ENCODE measurements at places on chromosomes 2 and 18.

DNA sequence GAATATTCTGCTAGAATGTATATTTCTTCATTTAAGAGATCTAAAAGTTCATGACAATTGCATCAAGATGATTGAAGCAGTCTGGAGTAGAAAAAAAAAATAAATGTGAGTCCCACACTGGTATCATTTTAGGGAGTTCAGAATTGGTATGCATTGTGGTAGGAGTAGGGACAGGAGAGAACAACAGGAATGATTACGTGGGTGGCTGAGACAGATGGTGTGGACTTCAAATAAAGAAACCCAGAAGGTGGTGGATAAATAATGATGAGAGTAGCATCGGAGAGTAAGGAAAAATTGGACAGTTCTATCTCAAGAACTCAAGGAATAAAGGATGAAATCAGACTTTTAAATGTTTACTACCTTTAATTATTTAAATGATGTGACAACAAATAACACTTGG is 289.6 kb downstream of the GALNT13 start:
- no peak for DNase-seq

DNA sequence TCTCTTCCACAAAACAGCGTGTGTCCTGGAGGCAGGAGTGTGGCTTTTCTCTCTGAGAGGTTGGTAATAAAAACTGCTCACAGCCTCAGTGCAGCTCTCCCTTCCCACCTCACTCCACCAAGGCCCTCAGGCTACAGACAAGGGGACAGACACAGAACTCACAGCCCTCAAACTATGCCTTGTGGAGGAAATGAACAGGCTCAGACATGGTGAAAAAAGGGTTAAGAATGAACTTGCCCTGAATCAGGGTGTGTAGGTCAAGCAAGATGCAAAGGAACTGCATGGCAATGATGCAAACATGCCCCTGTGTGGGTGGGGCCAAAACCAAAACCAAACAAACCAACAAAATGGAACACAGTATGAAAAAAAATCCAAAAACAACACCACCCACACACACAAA is 125.8 kb downstream of the GALNT14 start:
- DNase-seq = no peak

DNA sequence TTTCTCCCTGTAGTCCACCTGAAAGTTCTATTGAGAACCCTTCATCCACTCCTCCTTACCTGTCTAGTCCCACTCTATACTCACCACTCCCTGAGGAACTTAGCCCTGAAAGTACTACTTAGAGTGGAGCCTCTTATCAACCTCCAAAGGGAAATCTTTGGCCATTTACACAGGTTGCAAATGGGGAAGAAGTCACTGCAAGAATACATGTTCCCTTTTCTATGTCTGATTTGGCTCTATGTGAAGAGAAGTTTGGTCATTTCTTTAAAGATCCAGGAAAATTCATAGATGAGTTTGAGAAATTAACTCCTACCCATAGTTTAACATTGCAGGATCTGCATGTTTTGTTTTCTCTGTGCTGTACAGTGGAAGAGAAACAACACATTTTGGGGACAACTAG is 22.9 kb upstream of the MGAT4A start:
- DNase-seq = no peak

DNA sequence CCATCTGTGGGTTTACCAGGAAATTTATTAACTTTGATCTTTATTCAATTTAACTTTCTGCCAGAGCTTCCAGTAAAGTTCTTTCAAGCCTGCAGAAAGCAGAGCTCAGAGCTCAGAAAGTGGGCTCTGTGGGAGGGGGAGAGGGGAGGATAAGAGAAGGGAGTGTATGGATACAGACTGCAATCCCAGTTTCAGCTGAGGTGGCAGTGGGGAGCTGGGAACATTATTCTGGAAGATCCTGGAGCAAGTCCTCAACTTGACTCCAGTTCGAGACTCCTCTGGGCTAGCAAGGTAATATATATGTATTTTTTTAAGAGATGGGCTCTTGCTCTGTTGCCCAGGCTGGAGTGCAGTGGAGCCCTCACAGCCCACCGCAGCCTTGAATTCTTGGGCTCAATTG is 108.9 kb upstream of the NABP1 start:
- no peak for DNase-seq

GRCh38 chr18:42937436-42937835 is 178.0 kb downstream of the RIT2 start:
- DNase-seq = no peak

DNA sequence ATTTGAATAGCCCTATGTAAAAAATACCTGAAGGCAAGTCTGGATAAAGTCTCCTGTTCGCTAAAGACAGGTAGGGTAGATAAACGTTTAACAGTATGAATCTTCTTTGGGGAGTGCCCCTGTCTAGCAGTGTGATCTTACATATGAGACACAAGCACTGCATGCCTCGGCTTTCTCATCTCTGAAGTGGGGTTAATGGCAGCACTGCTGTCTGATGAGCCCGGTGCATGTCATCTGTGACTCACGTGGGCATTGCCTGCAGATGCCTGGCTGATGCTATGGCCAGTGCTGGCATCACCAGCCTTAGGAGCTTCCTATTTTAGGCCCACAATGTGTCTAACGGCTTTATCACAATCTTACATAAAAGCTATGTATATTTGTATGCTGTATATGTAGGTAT is 50.1 kb downstream of the GALR1 start:
- no peak for DNase-seq

GRCh38 chr2:64338910-64339500 is 115.0 kb upstream of the LGALSL start:
- peak; percentile 28 for DNase-seq

- DNase-seq = no peak
Measured at GRCh38 chr18:3863593-3863992, 413.6 kb downstream of the TGIF1 start.

GRCh38 chr18:62754026-62754425 is 38.7 kb downstream of the PHLPP1 start:
- no peak for DNase-seq

- no peak for DNase-seq
Measured at GRCh38 chr18:60951091-60951490, 382.1 kb upstream of the CDH20 start.

DNA sequence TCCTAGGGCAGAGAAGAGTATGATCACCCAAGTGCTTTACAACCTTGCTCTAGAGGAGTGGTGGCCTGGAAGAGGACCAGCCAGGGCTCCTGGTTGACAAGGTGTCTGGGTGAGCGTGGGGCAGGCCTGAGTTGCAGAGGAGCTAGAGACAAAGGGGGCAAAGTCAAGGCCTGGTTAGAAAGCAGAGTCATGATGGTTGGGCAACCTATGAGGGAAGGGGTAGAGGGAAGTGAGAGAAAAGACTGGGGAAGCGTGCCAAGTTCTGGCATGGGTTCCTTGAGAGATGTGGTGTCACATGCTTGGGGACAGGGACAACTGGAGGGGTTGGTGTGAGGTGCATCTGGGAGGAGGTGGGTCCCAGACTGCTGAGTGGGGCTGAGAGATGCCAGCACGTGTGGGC is 13.5 kb downstream of the ZFP36L2 start:
- DNase-seq = no peak

DNA sequence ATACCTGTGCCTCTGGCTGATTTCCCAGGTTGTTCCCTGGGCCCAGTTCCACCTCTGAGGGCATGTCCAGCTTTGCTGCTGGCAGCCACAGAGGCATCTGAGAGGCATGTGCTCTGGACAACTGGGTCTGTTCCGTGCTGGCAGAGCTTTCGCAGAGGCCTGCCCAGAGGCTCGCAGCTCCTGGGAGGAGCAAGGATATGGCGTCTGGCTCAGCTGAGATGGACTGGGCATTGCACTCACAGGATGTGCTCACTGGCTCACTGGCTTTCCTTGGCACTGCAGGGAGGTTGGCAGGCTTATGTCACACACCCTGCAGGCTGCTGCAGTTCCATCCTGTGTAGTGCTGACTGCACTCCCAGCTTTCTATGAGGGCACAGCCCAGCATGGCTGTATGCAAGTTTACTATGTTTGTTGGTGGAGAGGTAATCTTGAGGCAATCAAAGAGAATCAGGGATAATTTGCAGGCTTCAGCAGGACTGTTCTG is 172.3 kb downstream of the PRKCE start:
- DNase-seq = no peak

- no peak for DNase-seq
Measured at GRCh38 chr2:142716463-142717242, 160.8 kb upstream of the KYNU start.

GRCh38 chr18:42113529-42114191 is 158.6 kb downstream of the PIK3C3 start:
- DNase-seq = no peak

DNA sequence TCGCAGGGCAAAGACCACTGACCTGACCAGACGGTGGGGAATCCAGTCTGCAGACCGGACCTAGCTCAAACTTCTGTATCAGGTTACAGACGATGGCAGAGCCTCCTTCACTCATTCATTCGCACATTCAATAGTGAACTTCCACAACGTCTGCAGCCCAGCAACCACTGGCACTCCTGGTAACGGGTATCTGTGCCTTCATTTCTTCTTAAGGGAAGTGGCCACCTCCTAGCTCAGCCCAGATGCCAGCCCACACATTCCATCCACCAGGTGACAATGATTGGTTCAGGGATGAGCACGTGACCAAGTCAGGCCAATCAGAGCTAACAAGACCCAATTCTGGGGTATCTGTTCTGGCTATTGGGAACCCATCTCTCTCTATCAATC is 15.9 kb upstream of the ARMC9 start:
- no peak for DNase-seq

DNA sequence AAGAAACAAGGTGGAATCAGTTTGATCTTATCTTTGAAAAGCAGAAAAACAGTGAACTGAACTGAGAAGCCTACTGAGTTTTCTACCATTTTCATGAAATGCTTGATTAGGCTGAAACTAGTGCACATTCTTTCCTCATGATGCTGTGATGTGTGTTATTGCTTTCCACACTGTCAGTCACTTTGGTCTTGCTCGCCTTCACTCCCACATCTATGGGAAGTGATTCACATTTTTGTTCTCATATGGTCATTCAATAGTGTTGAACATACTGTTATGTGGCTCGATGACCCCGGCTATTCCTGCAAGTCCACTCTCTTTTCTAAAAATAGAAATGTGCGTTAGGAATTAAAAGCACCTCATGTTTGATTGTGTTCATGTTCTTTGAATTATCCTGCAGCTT is 129.7 kb downstream of the TGIF1 start:
- no peak for DNase-seq

GRCh38 chr2:9844036-9844483 is 786 bp downstream of the TAF1B start:
- DNase-seq = peak; percentile 11

DNA sequence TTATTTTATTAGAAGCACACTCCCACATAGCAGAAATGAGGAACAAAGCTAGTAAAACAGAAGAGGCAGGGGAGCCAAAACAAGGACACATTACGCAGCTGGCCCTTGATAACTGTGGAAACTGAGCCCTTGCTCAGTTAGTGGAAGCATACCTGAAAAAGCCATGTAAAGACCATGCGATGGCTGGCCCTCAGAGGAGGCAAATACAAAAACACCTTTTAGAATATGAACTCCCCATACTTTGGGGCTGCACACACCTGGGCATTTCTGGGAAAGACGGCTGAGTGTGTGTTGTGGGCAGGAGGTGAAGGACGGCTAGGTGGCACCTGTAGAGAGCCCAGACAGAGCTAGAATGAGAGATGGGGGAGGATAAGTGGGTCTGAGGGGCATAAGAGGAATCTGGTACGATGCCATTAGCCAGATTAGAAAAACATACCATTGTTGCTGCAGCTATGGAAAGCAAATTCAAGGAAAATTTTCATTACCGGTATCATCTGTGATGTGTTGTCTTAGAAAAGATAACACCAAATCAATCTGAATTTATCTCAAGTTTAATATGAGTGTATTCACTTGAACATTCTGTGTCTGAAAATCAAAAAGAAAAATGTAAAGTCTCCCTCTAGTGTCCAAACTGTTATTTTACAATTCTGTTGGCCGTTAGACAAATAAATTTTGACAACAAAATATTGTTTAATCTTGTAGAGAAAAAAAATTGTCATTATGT is 45.2 kb upstream of the SULT1C3 start:
- no peak for DNase-seq

DNA sequence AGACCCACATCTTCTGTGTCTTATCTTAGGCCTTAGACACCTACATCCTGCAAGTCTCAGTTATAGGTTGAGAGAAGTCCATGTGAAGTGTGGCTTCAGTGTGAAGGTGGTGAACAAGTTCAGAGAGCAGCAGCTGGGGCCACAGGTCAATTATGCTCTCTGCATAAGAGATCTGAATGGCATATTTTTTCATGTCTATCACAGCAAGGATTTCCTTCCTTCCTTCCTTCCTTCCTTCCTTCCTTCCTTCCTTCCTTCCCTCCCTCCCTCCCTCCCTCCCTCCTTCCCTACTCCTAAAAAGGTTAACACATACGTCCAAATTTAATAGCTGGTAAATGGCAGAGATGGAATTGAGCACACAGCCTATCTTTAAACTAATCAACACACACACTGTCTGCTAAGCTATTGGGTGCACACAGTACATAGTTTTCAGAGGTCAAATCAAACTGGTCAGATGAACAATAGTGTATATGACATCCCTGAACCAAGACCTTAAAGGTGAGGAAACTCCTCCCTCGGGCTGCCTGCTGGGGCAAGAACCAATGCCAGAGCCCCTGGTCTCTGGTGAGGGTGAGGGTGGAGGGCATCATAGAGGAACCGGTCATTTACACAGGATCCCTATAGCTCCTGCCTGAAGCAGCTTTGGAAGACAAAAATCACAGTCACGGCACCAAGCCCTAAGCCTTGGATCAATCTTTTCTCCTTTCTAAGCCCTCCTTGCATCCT is 240.9 kb downstream of the ICOS start:
- DNase-seq = no peak

DNA sequence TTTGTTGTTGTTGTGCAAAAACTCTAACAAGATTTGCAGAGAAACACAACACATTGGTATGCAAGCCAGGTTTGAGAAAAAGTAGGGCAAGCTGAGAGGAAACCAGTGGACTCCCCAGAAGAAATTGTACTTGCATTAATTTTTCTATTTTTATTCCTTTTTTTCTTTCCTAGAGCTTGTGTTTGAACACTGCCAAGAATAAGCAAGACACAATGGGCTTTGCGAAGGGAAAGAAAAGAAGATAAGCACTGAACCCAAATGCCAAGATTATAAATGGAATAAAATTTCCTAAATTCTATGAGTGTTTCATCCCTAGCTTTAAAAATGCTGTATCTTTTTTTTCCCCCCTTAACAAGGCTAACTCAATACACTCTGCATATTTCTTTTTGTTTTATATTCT is 17.0 kb upstream of the CYTIP start:
- DNase-seq = no peak

- DNase-seq = no peak
Measured at GRCh38 chr2:98085649-98086048, 1.3 kb upstream of the VWA3B start.

DNA sequence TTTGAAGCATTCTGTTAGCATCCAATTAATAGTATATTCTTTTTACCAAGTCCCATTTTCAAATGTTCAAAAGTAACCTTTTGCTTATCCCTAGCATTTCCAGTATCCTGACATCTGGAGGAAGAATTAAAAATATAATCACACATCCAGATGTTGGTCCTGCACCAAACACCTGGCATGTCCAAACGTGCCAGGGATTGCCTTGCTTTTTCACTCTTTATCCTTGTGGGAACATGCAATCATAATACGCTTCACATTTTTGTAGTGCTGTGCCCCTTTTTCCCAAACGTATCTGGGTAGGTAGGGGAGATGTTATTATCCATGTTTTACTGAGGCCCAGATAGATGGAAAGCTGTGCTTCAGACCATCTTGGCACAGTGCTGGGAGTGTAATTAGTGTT is 133.0 kb downstream of the TPGS2 start:
- DNase-seq = no peak

GRCh38 chr2:110832740-110833139 is 100.4 kb downstream of the ACOXL start:
- no peak for DNase-seq
